Upper lobe of left lung (tissue), 6 donors: ENCODE measurements at places on chromosomes 6 and 20. TPM values are rescaled to one million over a fixed set of nuclear protein-coding genes. Genes with fewer than 3 reads are reported as not detected.

DNA sequence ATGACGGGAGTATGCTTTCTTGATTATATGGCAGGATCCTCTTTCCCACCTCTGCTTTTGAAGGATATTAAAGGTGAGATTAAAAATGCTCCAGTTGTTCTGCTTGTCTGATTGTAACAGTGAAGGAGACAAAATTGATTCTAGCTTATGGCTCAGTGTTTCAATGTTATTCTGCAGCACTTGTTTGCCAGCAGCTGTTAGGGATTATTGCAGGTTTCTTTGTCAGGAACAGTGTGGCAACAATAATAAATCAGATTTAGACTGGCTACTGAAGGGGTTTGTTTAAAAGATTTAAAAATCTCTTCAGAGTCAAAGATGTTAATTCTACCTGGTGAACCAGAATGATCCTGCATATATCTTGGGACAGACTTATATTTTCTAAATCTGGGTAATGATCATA, 126.9 kb downstream of the LAMA2 start:
- DNase-seq = no peak

GRCh38 chr20:57468523-57469417, 56.2 kb downstream of the CTCFL start:
- no peak for DNase-seq

DNA sequence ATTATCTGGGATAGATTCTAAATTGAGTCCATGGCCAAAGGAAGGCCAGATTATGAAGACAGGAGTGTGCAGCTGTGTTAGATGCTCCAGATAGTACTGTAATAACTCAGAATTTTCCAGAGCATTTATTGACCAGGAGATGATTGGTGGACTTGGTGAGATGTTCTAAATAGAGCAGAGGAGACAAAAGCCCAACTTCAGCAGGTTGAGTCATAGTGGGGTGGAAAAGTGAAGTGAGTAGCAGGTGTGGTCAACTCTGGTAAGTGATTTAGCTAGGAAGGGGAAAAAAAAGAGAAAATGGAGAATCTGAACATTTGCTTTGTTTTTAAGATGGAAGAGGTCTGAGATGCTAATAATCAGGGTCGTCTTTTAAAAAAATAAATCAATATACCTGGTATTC, 227.4 kb downstream of the TMEM200A start:
- DNase-seq = no peak

- DNase-seq = no peak
Measured at GRCh38 chr6:38806271-38806670, 91.2 kb downstream of the DNAH8 start.

DNA sequence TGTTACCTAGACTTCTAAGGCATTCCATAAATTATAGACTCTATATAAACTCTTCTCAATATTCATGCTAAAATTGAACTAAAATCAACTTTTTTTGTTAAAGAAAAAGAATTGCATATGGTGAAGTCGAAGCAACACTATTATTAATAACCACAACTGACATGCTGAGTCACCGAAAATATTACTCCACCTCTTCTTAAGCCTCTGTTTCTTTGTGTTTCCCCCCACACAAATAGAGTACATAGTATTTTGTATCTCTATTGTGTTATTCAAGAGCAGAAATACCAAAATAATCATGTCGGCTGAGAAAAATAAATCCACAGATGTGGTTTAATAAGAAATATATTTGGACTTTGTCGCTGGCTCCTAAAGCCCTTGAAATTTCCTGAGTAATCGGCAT, 23.8 kb downstream of the TFB1M start:
- DNase-seq = no peak

- DNase-seq = no peak
Measured at GRCh38 chr6:85449388-85449817, 480 bp upstream of the NT5E start.

DNA sequence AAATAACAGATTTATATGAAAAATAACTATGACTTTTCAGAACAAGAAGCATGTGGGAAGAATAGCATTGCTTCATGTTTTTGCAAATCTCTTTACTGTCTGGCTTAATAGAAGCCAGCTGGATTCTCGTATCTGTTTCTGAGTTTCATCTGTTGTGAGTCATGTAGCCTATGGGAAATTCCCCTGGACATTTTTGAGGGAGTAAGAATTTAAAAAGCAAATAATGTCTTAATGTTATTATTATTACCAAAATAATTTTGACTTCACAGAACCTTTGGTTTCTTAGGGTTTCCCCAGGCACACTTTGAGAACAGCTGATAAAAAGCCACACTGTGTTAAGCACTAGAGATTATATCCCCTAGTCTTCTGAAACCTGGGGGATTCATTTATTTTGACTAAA, 75.8 kb downstream of the SYCP2L start:
- no peak for DNase-seq

DNA sequence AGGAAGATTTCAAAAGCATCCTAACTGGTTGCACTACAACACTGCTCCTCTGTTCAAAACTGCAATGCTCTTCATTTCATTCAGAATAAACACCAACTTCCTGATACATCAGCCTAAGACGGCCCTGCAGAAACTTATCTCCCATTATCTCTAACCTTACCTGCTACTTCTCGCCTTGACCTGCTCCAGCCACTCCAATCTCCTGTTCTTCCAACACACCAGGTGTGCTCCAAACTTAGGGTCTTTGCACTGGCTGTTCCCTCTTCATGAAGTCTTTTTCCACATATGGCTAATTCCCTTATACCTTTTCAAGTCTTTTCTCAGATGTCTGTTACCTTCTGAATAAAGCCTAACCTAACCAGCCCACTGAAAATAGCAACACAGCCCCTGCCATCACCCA, 32.1 kb downstream of the PHIP start:
- no peak for DNase-seq

GRCh38 chr6:149545258-149545753, 537 bp downstream of the PPIL4 start:
- peak; percentile 36 for DNase-seq

- DNase-seq = no peak
Measured at GRCh38 chr6:15453622-15454021, 207.8 kb downstream of the JARID2 start.

- no peak for DNase-seq
Measured at GRCh38 chr20:23477223-23477622, 13.7 kb upstream of the CST8 start.

GRCh38 chr6:117449549-117450439, 24.1 kb upstream of the ROS1 start:
- DNase-seq = peak; percentile 33

- no peak for DNase-seq
Measured at GRCh38 chr6:135323202-135323668, 142.1 kb downstream of the MYB start.

DNA sequence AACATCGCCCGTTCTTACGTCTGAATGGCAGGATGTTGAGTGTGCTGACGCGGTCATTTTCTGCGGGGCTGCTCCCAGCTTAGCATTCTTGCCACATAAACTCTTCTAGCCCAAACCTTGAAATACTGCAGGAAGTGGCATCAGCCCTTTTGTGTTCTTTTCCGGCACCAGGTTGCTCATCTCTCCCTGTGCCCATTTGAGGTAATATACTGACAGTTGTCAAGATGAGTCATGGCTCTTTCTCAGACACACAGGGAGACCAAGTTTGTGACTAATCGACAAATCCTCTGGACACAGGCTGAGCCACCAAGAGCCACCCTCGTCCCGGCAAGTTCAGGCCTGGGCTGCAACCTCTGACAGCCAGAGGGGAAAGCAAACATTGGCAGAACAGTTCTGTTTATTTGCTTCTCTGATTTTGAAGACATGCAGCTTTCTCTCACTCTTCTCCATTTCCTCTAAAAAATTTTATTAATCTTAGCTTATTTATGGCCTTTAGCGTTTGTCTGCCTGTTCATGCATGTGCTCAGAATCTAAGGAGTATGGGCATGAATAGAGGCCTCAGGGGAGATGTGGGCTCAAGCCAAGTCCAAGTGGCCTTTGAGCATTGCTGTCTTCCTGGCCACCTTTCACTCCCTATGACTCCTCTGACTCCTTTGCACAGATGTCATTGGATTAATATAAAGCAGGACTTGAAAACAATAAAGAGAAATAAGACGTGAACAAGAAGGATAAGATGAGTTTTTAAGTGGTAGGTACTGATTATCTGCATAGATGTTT, 328.2 kb upstream of the JAG1 start:
- no peak for DNase-seq

DNA sequence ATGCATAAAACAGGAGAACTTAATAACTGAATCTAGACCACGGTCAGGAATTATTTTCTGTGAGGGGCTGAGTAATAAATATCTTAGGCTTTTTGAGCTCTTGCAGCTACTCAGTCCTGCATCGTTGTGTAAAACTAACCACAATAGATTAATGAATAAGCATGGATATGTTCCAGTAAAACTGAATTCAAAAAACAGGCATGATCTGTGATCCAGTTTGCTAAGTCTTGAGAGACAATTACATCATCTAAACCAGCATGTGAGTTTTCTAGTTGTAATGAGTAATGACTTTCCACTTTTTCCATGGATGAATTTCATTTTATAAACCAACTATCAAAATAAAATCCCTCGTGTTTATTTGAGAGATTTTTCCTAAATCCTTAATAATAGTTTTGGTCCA, 336.8 kb downstream of the RFPL4B start:
- no peak for DNase-seq

GRCh38 chr6:155194399-155194798, 69.4 kb upstream of the CLDN20 start:
- DNase-seq = no peak

DNA sequence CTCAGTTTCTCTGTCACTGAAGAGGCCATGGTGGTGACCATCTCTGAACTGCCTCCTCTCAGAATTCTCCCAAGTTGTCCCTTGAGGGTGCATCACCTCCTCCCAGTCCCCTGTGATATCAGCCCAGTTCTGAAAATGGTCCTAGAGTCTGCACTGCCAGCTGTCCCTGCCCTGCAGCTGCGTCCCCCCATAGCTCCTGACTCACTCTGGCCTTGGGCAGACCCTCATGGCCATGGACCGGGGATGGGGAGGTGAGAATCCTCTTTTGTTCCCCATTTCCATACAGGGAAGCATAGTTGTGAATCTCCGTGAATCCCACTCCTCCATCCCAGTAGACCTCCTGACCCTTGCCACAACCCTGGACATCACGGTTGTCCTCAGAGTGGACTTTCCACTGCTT, 4.5 kb downstream of the ETV7 start:
- DNase-seq = no peak

DNA sequence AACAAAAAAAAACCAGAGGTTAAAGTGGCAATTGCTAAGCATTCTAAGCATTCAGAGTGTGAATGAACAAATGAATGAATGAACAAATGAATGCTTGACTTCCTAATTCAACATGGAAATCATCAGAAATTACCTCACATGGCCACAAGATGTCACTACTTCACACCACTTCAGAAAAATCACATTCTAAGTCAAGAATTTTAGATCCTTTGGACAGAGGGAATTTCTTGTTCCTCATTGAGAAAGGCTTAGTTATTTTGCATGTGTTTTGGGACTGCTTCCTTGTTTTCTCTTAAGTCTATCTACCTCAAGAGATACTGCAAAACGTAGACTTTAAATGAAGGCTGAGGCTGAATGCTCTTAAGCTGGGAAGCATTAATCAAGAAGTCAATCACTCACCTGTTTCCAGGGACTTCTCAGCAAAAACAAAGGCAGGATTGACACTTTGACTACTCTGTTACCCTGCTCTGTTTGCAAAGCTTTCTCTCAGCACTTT, 120.2 kb downstream of the MBOAT1 start:
- DNase-seq = no peak

DNA sequence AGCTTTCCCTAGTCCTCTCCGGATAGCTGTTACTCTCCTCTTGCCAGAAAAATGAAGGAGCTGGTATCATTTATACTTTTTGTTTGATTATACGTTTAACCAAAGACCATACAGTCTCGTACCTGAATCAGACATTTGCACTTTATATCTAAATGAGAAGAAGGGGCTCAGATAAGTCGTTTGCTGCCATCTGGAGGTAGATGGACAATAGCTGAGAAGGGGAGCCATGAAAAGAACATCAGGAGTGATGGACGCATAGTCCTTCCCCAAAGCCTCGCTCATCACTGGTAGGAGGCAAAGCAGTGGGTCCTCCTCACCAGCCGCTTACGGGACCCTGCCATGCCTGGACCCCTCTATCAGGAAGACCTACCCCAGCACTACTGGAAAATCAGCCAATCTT, 45.4 kb downstream of the RPF2 start:
- no peak for DNase-seq

The SNAP25 gene
- total RNA-seq = 0.79 TPM

The FKBP1A gene
- 172 TPM for total RNA-seq

The CHD6 gene
- total RNA-seq = 25.4 TPM

The FOXC1 gene
- 1.6 TPM for total RNA-seq

The SEL1L2 gene
- not detected for total RNA-seq

The CNR1 gene
- 19.0 TPM for total RNA-seq

The PLA2G7 gene
- 3.4 TPM for total RNA-seq

The DNMT3B gene
- 0.76 TPM for total RNA-seq

The RGS17 gene
- total RNA-seq = 0.49 TPM

The PRR18 gene
- total RNA-seq = 2.1 TPM

The SLC17A2 gene
- not detected for total RNA-seq

The HLA-DQA1 gene
- total RNA-seq = not detected

The HLA-G gene
- 2.8 TPM for total RNA-seq
